B cell (primary cell): ENCODE measurements at places on chromosomes 2 and 18. TPM values are rescaled to one million over a fixed set of nuclear protein-coding genes. Genes with fewer than 3 reads are reported as not detected.

DNA sequence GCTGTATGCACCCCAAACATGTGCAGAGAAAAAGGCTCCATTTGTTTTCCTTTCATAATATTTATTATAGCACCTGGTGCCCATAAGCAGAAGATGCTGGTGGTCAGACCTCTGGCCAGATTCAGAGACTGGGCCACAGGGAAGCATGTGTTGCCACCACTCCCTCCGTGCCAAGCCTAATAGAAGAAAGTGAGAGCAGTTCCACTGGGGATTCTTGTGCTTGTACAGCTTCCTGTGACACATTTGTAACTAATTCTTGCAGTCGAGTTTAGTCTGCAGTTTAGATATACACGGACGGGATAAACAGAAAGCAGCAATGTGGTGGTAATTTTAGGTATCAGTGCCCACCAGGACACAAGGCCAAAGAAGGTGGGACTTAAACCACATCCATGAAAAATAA lies 135.4 kb upstream of the PIEZO2 start:
- H3K27ac ChIP-seq: no peak overlapping the region
- H3K4me3 ChIP-seq: no peak overlapping the region
- H3K27me3 ChIP-seq: no peaks in the 10 kb centered on the region
- DNase-seq: no peak

DNA sequence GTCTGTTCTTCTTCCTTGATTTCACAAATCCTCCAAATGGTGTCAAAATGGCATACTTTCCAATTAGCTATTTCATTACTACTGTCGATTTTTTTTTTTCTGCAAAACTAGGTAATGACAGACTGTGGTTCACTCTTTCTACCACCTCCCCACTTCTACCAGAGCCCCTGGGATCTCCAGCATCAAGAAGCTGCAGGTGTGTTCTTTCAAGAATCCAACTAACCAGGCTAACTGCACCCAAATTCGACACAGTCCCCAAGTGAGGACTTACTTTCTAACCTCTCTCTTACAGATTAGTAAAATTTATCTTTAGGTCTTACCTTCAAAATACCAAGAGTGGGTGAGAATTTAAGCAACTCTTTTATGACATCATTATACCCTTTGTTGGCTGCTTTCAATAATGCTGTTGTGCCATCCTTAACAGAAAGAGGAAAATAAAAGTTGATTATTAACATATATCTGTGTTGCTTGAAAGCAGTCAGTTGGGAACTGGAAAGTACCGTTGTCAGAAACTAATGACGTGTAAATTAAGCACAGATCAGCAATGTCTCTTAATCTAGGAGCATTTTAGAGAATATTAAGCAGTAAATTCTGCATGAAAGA lies 31.2 kb upstream of the NPC1 start:
- H3K36me3 ChIP-seq: no peaks in the 10 kb centered on the region
- H3K4me1 ChIP-seq: peaks cover 12% of the 10 kb centered on the region
- DNase-seq: no peak
- H3K27me3 ChIP-seq: no peaks in the 10 kb centered on the region

- DNase-seq: peak; percentile 43
- H3K4me3 ChIP-seq: no peak overlapping the region
- peaks cover 7% of the 10 kb centered on the region for H3K4me1 ChIP-seq
- no peaks in the 10 kb centered on the region for H3K27me3 ChIP-seq
- H3K36me3 ChIP-seq: no peaks in the 10 kb centered on the region
Measured at GRCh38 chr2:42722320-42723190, 41.4 kb downstream of the OXER1 start.

DNA sequence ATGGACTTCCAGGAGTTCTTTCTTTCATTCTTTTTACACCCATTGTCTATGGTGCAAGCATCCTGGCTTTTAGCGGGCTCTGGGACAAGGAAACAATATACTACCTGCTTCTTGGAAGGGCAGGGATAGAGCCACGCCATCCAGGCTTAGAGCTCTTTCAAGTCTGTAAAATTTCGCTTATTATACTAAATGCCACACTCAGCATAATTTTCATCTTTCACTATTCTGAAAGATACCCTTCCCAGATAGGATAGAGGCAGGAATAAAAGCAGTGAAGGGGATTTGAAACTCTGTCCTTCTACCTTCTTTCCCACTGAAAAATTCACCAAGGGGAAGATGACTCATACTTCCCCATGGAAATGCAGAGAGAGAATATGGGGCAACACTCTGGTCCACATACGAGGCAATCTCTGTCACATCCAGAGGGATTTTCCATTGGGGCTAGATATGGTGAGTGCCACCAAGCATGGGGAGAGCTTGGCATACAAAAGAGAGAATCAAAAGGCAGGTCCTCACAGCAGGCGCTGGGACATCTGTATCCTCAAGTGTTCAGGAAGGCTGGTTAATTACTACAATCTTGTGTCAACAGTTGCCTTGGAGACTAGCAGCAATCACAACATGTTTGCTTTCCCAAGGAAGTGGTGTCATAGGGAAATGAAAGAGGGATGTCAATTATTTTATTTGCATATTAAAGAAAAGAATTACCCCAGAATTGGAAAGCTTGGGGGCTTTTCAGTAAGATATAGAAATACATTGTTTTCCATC lies 127.6 kb downstream of the TDRD15 start:
- no peak for DNase-seq
- H3K36me3 ChIP-seq: no peaks in the 10 kb centered on the region
- no peak overlapping the region for H3K4me3 ChIP-seq

DNA sequence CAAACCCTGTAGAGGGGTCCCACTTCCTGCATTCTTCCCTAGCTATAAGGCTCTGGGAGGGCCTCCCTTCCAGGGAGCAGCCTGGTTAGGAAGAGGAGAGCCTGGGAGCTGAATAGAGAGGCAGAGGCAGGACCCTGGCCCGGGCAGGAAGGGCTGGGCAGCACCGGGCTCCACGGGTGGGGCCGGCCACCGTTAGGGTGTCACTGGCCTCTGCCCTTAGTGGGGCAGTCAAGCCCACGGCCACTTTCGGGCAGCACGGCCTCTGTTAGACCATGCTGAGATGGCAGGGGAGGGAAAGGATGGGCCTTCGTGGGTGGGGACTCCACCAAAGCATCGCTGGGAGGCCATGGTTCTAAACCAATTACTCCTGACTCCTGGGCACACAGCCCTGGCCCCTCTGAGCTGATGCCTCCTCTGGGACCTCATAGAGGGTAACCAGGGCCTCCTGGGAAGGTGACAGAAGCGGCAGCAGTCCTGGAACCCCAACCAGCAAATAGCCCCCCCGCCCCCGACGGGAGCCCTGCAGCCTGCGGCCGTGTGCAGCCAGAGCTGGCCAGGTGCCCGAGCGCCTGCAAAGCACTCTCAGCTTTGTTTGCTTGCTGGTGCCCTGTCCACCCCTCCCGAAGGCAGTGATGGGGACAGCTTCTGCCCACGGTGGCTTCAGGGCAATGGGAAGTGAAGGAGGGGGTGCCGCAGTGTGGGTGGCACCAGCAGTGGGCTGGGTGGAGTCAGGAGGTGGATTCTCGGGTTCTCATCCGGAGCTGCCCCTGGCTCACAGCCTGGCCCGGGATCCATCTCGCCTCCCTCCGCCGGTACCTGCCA lies 16.3 kb upstream of the HPCAL1 start:
- DNase-seq: no peak
- no peak overlapping the region for H3K27ac ChIP-seq
- H3K4me3 ChIP-seq: no peak overlapping the region
- H3K27me3 ChIP-seq: no peaks in the 10 kb centered on the region
- peaks cover 12% of the 10 kb centered on the region for H3K4me1 ChIP-seq

- H3K4me3 ChIP-seq: no peak overlapping the region
- no peaks in the 10 kb centered on the region for H3K4me1 ChIP-seq
- H3K36me3 ChIP-seq: no peaks in the 10 kb centered on the region
- H3K27ac ChIP-seq: no peak overlapping the region
- no peaks in the 10 kb centered on the region for H3K27me3 ChIP-seq
Measured at GRCh38 chr2:168853471-168853870, 36.8 kb downstream of the SPC25 start.

DNA sequence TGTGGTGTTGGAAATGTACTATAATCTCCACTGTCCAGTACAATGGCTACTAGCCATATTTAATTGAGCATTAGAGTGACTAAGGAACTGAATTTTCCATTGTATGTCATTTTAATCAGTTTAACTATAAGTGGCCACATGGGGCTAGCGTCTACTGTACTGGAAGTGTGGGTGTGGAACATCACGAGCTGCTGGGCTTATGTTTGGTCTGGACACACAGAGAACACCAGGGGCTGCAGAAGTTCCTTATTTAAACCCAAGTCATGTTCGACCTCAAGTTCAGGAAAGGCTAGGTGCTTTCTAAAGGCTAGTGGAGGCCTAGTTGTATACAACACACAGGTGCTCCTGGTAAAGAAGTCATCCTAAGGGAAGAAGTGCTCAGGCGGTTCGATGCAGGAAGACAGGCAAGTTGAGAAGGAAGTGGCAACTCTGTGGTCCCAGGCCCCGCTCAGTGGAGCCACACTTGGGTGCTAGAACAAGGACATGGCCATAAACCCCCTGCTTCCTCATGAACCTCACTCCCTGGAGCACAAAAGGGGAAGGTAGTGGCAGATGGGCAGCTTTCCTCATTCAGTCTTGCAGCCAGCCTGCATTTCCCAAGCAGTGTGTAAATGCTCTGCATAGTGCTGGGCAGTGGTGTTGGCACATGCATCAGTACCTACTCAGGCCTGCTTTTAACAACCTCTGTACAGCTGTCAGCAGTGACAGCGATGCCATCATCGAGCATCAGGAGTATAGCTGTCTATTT lies 13.3 kb downstream of the LGALSL start:
- H3K27ac ChIP-seq: no peak overlapping the region
- no peak for DNase-seq
- no peak overlapping the region for H3K4me3 ChIP-seq
- H3K4me1 ChIP-seq: no peaks in the 10 kb centered on the region
- H3K27me3 ChIP-seq: no peaks in the 10 kb centered on the region
- H3K36me3 ChIP-seq: no peaks in the 10 kb centered on the region

GRCh38 chr2:217616936-217617335 lies 385.9 kb downstream of the TNS1 start:
- H3K4me3 ChIP-seq: no peak overlapping the region
- H3K36me3 ChIP-seq: no peaks in the 10 kb centered on the region
- H3K27me3 ChIP-seq: no peaks in the 10 kb centered on the region

DNA sequence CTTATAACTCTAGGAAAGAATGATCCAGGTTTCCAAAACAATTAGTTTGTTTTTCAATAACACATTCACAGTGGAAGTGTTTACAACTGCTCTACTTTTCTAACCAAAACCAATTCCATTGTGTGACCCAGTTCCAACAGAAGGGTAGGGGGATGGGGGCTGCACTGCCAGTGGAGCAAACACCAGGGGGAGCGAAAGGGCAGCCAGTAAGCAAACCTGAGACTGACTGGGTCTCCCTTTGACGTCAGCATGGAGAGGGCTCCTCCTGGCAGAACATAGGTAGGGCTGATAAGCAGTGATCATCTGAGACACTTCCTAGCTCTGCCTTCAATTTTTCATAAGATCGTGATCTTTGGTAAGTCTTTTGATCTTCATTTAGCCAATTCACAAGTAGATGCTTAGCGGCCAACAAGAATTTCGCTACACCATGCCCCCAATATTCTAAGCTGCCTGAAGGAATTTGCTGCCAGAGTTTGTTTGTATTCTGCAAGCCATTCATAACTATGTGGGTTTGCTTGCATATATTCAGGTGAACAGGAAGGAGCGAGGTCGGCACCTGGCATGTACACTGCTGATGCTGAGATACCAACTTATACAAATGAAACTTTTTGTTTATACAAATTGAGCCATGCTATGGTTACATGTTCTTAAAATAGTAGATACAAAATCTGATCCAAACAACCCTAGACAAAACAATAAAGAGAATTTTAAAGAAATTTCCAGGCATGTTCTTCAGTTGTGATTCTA lies 45.9 kb downstream of the ST6GAL2 start:
- H3K27me3 ChIP-seq: no peaks in the 10 kb centered on the region
- H3K27ac ChIP-seq: no peak overlapping the region
- no peak overlapping the region for H3K4me3 ChIP-seq
- no peak for DNase-seq
- no peaks in the 10 kb centered on the region for H3K4me1 ChIP-seq

- no peaks in the 10 kb centered on the region for H3K27me3 ChIP-seq
- no peak overlapping the region for H3K4me3 ChIP-seq
- peaks cover 8% of the 10 kb centered on the region for H3K4me1 ChIP-seq
- DNase-seq: no peak
- H3K36me3 ChIP-seq: no peaks in the 10 kb centered on the region
Measured at GRCh38 chr2:30470426-30470825, 23.4 kb downstream of the LCLAT1 start.

GRCh38 chr2:234788841-234789240 lies 163.0 kb upstream of the SH3BP4 start:
- H3K4me1 ChIP-seq: no peaks in the 10 kb centered on the region
- no peak overlapping the region for H3K4me3 ChIP-seq
- H3K27ac ChIP-seq: no peak overlapping the region
- no peaks in the 10 kb centered on the region for H3K36me3 ChIP-seq
- H3K27me3 ChIP-seq: no peaks in the 10 kb centered on the region
- no peak for DNase-seq

DNA sequence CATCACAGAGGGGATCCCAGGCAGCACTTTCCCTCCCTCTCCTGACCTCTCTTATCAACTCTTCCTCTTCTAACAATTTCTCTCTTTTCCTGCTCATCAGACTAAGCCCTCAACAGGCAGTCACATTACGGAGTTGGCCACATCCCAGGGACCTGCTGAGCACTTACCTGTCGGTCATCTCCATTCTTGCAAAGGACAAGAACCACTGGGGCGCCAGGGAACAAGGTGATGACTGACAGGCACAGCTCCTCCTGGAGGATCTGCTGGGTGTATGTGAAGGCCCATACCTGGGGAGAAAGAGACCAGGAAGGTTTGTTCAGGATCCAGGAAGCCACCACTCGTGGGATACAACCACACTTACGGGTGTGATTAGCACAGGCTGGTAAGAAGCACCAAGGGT lies 104.8 kb upstream of the CAPN13 start:
- no peaks in the 10 kb centered on the region for H3K36me3 ChIP-seq
- H3K27me3 ChIP-seq: no peaks in the 10 kb centered on the region
- no peak overlapping the region for H3K27ac ChIP-seq
- no peak overlapping the region for H3K4me3 ChIP-seq

- no peaks in the 10 kb centered on the region for H3K4me1 ChIP-seq
- H3K27me3 ChIP-seq: no peaks in the 10 kb centered on the region
- H3K36me3 ChIP-seq: no peaks in the 10 kb centered on the region
Measured at GRCh38 chr2:134982603-134983002, 64.0 kb downstream of the CCNT2 start.

The DARS1 gene
- total RNA-seq: 88.3 and 92.0 TPM in 2 replicates

The CYTIP gene
- 327 and 358 TPM in 2 replicates for total RNA-seq

The POTEC gene
- total RNA-seq: not detected in 2 replicates

The ACMSD gene
- total RNA-seq: not detected in 2 replicates

The UGT1A10 gene
- not detected in 2 replicates for total RNA-seq

The CHAC2 gene
- total RNA-seq: 2.1 and 3.2 TPM in 2 replicates

The HOXD10 gene
- not detected in 2 replicates for total RNA-seq

The DES gene
- not detected in 2 replicates for total RNA-seq

The DPYSL5 gene
- total RNA-seq: not detected in 2 replicates

The C2orf92 gene
- 18.9 and 23.1 TPM in 2 replicates for total RNA-seq

The PASK gene
- 144 and 184 TPM in 2 replicates for total RNA-seq

The MALT1 gene
- 81.2 and 95.6 TPM in 2 replicates for total RNA-seq

The TRIM43 gene
- total RNA-seq: not detected in 2 replicates
